Muscle of leg (tissue), 16 donors: ENCODE measurements at places on chromosomes 2 and 18.
A peak's percentile ranks its signal among the peaks of the same experiment; 100 is the strongest.

DNA sequence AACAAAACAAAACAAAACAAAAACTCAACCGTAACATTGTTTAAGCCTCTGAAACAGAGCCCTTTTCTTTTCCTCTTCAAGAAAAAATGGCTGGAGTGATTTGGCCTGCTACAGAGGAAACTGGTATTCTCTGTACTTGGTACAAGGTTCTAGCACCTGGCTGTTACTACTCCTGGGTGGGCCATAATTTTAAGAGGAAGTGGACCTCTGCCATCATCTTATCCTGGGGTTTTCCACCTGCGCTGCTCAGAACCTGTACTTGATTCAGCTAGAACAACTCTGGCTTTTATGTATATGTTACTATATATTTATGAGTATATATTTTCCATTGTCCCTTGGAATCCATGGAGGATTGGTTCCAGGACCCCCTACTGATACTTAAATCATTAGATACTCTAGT lies 22.5 kb downstream of the SRSF7 start:
- DNase-seq = no peak

GRCh38 chr2:162908567-162908966 lies 70.0 kb upstream of the KCNH7 start:
- no peak for DNase-seq

- DNase-seq = no peak
Measured at GRCh38 chr2:217994776-217995274, 8.0 kb downstream of the TNS1 start.

DNA sequence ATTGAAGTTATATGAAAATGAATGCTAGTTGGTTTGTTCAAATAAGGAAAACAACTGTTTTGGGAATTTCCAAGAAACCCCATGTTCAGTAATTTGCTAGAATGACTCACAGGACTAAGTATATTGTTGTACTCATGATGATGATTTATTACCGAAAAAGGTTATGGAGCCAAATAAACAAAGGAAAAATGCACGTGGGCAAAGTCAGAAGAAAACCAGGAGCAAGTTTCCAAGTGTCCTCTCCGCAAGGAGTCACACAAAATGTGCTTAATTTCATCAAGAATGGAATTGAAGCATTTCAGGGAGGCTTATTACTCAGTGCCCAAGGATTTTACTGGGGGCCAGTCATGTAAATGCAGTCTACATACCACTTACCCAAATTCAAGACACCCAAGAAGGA lies 1652.4 kb upstream of the TMEFF2 start:
- DNase-seq = no peak

DNA sequence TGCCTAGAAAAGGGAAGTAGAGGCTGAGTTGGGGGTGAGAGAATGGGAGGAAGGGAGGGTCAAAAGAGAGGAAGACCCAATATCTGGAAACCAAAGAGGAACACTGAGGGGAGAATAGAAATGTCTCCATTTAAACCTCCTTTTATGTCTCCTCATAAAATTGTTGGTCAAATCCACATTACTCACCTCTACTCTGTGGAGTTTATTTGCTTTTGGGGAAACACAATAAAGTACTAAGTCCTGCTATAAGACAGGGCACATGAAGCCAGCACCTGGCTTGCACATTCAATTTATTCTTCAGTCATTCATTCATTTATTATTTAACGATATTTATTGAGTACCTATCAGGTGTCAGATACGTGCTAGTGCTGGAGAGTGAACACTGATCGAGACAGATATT lies 60.3 kb upstream of the NFE2L2 start:
- no peak for DNase-seq

DNA sequence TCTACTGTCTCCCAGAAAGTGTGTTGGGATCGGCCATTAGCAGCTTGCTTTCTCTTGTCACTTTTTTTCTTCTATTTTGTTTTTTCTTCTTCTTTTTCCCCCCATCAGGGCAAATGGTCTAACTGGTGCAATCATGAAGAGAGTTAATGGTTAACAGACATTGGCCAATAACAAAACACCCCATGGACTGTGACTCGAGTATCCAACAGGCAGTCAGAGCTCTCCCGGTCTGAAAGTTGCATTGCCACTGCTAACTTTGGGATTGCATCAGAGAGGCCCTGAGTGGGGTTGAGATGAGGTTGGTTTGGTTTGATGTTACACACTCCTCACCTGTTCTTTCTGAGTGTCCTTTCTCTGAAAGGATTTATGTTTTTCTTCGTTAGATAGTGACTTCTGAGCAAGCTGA lies 12.9 kb upstream of the SNORC start:
- no peak for DNase-seq

DNA sequence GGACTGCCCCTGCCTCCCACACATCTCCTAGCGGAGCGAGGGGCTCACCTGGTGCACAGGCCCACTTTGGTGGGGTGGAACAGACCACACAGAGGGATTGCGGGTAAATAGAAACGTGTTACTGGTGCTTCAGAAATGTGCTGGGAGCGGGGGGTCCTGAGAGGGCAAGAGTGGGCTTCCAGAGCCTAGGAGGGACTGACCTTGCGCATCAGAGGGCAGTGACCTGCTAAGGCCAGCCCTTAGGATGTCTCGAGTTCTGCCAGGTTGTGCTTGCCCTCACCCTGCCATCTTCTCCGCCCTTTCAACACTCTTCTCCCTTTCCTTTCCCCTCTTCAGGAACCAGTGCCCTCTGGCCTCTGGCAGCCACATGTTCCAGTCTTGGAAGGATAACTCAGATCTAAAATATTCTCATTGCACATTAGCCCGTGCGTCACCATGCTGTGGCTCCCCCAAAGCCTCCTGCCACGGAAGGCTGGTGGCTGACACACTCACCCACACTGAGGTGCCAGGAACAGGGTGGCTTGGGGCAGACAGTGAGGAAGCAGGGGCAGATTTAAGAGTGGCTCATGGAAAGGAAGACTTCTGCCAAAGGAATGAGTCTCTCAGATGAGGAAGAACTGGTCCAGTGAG lies 89.6 kb downstream of the MCFD2 start:
- no peak for DNase-seq

DNA sequence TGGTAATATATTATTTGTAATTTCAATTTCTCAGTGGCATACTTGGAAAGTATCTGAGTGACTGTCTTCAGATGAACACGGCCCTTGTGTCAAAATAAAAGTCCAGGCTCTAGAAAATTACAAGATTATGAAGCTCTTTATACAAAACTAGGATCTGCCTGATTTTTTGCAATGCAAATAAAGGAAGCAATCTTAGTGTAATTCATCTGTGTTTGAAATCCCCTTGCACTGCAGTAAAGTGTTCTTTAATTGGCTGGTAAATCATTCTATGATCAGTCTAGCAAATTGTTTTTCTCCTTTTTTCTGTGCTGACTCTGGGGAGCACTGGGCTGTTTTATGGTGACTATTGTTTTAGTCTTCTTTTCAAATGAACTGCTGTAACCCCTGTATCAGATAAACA lies 1039.0 kb downstream of the SOCS6 start:
- DNase-seq = peak; percentile 0

- DNase-seq = peak; percentile 85
Measured at GRCh38 chr2:64646007-64646880, 7.5 kb downstream of the SERTAD2 start.
